Stimulated activated CD4-positive, alpha-beta T cell treated with anti-CD3 and anti-CD28 coated beads, Interleukin-12 subunit alpha, Interleukin-12 subunit beta, amount 100 ng/mL, for 48 hours (primary cell): ENCODE measurements at places on chromosomes 2 and 18.

DNA sequence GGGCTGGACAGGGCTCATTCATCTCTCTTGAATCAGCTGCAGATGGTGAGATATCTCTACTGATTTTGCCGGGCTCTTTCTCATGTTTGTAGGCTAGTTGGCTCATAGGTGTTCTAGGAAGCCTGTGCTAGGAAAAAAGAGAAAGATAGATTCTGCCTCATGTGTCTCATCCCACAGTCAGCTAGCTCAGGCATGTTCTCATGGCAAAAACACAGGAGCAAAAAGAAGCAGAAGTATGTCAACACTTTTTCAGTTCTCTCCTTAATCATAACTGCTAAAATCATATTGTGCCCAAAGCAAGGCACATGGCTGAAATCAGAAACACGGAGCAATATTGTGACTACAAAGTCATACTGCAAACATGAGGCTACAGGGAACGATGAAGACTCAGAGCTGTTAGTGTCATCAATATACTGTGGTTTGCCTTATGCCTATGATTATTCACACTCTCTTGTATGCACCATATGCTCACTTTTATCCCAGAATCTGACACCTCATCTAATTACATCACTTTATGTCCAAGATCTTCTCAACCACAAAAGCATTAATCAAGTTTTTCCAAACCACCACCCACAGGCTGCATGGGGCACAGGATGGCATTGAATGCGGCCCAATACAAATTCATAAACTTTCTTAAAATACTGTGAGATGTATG lies 571.9 kb upstream of the CNTNAP5 start:
- no peak for DNase-seq

GRCh38 chr2:66058675-66059074 lies 376.2 kb upstream of the MEIS1 start:
- DNase-seq = no peak

DNA sequence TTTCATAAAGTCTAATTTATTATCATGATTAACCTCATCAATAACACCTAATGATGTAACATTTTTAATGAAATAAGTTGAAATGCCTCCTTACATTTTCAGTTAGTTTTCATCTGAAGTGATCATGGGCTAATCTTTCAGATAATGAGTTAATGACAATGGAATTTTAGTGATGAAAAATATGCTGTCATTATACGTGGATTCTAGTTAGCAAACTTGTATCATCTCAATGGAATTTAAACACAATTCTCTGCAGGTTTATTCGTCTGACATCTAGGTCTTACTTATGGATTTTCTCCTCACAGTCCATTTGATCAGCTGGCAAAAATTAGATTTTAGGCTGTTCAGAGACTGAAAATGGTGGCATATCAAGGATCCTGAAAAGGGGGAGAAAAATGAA lies 885.0 kb downstream of the SLC4A3 start:
- DNase-seq = no peak

- DNase-seq = no peak
Observed at GRCh38 chr2:221477714-221478484, 94.2 kb downstream of the EPHA4 start.

- no peak for DNase-seq
Observed at GRCh38 chr18:8279781-8280330, 329.4 kb upstream of the RAB12 start.

DNA sequence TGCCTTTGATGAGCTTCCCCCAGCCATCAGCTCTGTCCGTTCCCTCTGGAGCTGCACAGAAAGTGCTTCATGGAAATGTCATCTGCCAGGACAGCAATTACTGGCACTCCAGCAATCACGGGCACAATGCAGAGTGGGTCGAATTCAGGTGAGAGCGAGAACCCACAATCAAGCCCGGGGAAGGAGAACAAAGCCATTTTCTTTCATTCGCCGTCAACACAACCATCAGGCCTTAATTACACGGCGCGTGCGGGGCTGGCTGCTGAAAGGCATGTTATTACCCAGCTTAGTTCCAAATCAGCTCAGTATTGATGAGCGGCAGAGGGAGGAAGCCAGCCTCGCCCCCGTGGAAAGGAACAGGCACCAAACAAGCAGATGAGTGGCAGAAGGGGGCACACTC lies 143.9 kb downstream of the MYT1L start:
- no peak for DNase-seq

DNA sequence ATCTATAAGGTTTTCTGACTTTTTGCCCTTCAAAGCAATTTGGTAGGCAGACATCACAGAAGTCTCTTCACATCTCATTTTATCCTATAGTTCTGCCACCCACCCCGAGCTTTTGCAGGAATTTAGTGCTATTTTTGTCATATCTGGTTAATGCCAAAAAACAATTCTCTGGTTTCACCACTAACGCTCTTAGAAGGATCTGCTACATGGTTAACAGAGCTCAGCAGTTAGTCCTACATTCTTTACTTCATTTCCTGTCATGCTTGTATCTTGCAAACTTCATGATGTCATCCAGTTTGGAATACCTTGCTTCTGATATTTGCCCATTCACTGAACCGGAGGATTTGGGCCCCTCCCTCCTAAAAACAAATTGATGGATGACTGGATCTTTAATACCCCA lies 116.8 kb upstream of the SERPINE2 start:
- DNase-seq = no peak

GRCh38 chr18:60147323-60147722 lies 225.3 kb downstream of the MC4R start:
- DNase-seq = no peak

GRCh38 chr2:40265602-40266001 lies 186.3 kb downstream of the SLC8A1 start:
- DNase-seq = no peak

GRCh38 chr18:34821669-34822210 lies 111.6 kb downstream of the DTNA start:
- no peak for DNase-seq

GRCh38 chr2:41853427-41854191 lies 194.2 kb upstream of the PKDCC start:
- no peak for DNase-seq

DNA sequence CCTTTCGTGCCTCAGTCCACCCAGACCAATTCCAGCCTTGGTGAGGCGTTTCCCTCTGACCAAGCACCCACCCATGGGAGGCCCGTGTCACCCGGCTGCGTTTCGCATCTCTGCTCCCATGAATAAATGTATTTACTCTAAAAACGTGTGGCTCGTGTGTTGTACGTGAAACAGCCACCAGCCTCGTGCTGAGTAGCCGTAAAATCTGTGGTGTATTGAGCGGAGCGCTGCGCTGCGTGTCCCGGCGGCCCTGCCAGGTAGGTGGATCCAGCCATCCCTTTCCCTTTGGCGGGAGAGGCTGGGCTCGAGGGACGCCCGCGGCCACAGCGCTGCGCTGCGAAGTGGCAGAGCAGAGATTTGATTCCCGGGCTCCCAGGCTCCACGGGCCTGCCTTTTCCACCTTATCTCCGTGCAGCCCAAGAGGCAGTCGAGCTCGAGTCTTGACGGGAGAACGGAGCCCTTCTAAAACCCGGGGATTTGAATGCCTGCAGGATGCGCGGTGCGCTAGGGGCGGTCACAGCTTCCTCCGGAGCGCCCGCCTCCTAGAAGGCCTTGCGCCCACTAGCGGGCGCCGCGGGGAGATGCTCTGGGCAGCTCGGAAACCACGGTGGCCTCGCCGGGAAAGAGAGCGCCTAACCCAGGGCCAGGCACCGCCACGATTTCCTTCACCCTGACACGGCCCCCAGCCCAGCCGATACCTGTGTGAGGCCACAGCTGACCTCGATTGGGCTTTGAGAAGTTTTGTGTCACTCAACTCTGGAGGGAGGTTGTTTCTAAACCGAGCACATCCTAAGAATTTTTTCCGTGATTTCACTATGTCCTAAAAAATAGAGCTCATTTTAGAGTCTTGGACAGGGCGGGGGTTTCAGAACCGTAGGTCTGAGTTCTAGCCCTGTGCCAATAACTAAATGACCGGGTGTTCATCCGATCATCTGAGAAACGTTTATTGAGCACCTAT lies 3.9 kb upstream of the PSMD1 start:
- DNase-seq = peak; percentile 76

DNA sequence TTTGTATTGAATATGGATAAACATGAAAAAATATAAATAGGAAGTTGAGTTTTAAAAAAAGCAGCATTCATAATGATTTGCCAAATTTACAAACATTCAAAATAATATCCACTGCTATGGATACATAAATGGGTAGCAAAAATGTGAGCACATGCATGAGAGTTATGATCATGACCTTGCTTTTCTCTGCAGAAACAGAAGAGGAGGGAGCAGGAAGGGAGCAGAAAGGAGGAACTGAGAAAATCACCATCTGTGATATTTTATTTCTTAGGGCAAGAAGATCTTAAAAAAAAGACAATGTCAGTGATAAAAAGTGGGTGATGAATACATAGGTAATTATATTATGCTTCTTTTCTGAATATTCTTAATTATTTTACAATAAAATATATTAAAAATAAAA lies 17.7 kb upstream of the CCDC93 start:
- DNase-seq = no peak

GRCh38 chr2:190221429-190221828 lies 98.2 kb downstream of the HIBCH start:
- no peak for DNase-seq
